ENCODE measurements at places on chromosomes 12 and 14.

DNA sequence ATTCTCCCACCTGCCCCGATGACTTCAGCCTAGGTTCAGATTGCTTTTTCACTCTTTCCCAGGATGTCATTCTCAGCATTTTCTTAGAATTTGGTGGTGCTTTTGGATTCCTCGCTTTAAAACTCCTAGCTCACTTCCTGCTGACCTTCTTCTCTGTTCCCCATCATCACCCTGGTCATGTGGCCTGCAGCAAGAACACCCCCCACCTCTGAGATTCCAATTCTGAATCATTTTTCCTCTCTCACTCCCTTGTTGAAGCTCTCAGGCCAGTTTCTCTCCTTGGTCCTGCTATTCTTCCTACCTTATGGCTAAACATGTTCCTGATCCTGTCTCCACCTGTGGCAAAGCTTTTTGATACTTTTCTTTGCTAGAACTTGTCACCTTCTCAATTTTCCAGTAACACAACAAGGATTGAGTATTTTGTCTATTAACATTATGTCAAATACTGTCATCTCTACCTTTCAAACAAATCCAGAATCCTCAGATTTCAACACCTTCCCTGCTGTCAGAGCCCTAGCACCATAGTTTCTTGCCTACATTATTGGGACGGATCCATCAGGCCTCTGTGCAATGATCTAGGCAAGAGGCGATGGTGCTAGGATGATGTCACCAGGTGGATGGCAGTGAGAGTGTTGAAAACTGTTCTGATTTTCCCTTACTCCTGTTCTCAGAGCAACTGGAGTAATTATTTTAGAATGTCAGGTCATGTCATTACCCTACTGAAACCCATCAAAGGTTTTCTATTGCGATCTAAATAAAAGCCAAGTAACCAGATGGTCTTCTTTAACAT lies 233.7 kb downstream of the MON2 start:
- DNase-seq, result no peak

DNA sequence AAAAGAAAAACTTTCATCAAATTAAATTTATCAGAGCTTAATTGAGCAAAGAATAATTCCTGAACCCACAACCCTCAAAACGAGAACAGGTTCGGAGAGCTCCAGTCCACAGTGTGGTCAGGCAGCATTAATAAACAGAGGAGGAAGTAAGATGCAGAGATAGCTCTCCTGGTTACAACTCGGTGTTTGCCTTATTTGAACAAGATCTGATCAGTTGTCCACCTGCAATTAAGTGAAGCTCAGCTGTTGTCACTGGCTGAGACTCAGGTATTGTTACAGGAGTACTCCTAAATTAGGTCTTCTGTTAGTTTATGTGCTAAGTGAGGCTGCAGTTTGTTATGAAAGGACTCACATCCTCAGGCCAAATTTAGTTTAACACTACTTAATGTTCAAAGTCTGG lies 451.4 kb upstream of the PDE3A start:
- no peak for DNase-seq

DNA sequence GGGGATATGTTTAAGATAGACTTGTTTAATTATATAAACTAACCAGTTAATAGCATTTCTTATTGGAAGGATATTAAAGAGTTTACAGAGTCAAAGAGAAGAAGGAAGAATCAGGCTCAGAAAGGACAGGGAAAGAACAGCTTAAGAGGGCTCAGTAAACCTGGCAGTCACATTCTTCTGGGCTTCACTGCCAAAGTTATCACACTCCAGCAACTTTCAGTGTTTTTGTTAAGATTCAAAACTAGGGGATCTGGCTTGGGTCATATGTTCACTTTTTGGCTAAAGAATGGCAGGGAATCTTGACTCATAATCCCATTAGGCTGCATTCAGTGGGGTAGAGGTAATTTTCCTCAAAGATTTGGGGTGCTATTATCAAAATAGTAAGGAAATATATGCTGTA lies 312.3 kb downstream of the RAD51B start:
- no peak for DNase-seq

GRCh38 chr12:94621662-94622359 lies 28.5 kb downstream of the TMCC3 start:
- DNase-seq, result no peak

GRCh38 chr12:4168036-4168435 lies 105.5 kb upstream of the CCND2 start:
- DNase-seq, result no peak

- no peak for DNase-seq
Observed at GRCh38 chr12:56253091-56253490, 5.1 kb downstream of the ANKRD52 start.

DNA sequence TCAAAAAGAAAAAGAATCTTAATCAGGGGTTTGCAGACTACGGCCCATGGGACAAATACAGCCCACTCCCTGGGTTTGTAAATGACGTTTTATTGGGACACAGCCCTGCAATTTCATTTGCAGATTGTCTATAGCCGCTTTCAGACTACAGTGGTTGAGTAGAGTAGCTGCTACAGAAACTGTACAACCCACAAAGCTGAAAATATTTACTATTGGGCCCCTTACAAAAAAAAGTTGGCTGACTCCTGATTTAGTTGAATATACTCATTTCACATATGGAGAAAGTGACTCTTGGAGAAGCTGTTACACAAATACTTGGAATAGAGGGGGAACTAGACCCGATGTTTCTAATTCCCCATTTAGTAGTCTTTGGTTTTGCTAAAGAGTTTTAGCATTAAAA lies 162.5 kb upstream of the NOS1 start:
- no peak for DNase-seq

- DNase-seq, result no peak
Observed at GRCh38 chr12:4412465-4412864, 33.0 kb upstream of the FGF23 start.

DNA sequence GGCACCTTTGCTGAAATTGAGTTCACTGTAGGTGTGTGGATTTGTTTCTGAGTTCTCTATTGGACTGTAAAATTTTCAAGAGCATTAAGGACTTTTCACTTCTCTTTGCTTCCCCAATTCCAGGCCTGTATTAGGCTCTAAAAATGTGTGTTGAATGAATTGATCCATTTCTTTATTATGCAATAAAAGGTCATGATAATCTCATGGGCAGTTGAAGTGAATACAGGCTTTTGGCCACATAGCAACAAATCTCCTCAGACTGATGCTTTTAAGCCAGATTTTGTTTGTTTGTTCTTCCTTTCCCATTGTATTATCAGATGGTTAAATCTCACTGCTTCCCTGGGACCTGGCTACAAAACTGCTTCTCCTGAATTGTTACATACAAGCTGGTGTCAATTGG lies 258.0 kb upstream of the FAR2 start:
- DNase-seq, result no peak

- no peak for DNase-seq
Observed at GRCh38 chr12:1199700-1200099, 208.7 kb downstream of the ERC1 start.

GRCh38 chr12:121240062-121240420 lies 30.1 kb downstream of the P2RX4 start:
- DNase-seq, result no peak

DNA sequence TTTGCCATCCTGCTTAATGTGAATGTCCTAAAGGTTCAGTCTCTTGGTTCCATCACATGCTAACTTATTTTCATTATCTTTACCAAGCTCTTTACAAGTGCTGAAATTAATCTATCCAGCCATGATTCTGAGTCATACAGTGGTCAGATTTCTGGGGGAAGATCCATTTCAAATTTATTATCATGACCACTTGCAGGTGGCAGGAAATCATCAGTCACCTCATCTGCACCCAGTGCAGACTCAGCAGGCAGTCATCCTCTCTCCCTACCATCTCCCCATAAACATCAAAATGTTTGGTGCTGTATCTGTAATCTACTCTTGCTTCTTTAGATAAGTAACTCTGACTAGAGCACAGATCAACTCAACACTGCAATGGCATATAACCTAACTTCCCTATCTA lies 23.5 kb downstream of the ATG14 start:
- DNase-seq, result no peak

- no peak for DNase-seq
Observed at GRCh38 chr12:26953447-26953846, 15.2 kb downstream of the FGFR1OP2 start.

- peak; percentile 59 for DNase-seq
Observed at GRCh38 chr14:61750708-61751474, 11.3 kb upstream of the SNAPC1 start.

- DNase-seq, result no peak
Observed at GRCh38 chr12:105418229-105418628, 87.7 kb downstream of the C12orf75 start.

GRCh38 chr12:96077081-96077480 lies 41.7 kb upstream of the LTA4H start:
- DNase-seq, result no peak

DNA sequence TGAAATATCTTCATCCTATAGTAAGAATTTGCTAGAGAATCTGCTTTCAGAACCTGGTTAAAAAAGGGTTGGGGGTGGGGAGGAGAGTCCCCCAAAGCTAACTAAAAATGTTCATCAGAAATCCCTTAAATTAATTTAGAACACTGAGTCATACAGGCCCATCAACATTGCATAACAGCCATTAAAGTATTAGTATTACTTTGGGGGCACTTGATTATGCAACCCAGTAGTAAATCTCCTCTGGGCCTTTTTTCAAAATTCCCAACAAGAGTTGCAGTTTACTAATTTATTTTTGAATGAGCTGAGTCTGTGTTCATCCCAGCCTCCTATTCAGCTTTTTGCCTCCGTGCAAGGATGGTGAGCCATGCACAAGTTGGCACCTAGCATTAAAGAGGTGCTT lies 8.8 kb upstream of the SLC24A4 start:
- no peak for DNase-seq

- no peak for DNase-seq
Observed at GRCh38 chr14:77275041-77275580, 4.1 kb upstream of the NGB start.

DNA sequence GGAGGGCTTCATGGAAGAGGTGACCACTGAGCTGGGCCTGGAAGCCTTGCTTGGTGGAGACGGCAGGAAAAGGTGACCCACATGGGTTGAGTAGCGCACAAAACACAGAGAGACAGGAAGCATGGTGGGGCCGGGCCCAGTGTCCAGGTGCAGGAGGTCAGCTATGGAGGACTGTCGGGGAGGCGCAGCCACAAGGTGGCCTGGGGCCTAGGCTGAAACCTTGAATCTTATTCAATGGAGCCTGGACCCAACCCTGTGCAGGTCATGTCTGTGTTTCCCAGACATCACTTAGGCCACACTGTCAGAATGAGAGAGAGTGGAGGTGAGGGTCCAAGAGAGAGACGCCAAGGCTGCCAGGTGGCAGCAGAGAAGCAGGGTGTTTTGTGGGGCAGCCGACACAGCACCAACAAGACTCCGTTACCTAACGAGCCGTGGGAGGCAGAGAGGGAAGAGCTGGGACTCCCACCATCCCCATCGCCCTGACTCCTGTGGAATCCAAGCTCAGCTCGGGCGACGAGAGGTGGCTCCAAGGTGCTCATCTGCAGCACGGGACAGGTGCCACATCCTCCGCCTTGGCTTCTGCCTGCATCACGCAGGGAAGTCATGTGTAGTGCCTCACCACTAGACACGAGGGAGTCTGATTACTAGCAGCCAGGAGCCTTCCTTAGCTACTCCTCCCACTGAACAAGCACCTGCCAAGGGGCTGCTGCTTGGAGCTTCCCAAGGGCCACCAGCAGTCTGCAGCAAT lies 38.7 kb downstream of the DEGS2 start:
- no peak for DNase-seq

GRCh38 chr12:108320507-108321293 lies 18.4 kb downstream of the CMKLR1 start:
- DNase-seq, result no peak

DNA sequence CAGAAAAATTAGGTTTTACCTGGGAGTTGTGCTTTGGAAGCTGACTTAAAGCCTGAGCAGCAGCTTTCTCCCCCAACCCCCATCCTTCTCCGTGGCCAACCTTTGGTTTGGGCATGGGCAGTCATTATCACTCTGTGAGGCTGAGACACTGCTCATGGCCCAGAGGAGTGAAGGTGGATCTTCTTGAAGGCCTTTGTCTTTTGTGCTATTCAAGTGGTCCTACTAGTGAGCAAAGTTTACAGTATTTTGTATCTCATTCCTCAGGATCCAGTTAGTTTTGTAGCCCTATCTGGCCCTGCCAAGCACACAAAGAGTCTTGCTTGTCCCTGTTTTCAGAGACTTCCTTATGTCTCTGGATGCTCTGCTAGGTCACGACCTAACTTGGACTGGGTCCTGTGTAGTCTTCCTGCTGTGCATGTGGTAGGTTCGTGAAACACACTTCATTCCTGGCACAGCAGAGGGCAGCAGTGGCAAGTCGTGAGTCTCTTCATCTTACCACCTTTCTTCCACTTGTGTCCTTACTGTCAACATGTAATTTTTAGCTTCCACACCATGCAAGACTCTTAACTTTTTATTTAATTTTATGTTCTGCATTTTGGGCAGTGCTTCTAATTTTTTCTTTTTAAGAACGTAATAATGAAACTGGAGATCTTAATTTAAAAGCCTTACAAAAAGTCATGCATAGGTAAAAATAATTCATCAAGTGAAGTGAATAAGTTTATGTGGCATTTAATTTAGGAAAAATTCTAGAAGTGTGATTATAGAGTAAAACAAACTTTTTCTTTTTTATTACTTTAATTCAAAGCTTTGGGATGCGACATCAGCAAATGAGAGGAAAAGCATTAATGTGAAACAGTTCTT lies 53.7 kb downstream of the APAF1 start:
- DNase-seq, result no peak

- no peak for DNase-seq
Observed at GRCh38 chr12:109765446-109765810, 51.8 kb downstream of the FAM222A start.

- no peak for DNase-seq
Observed at GRCh38 chr12:46521145-46521544, 148.6 kb upstream of the SLC38A2 start.

DNA sequence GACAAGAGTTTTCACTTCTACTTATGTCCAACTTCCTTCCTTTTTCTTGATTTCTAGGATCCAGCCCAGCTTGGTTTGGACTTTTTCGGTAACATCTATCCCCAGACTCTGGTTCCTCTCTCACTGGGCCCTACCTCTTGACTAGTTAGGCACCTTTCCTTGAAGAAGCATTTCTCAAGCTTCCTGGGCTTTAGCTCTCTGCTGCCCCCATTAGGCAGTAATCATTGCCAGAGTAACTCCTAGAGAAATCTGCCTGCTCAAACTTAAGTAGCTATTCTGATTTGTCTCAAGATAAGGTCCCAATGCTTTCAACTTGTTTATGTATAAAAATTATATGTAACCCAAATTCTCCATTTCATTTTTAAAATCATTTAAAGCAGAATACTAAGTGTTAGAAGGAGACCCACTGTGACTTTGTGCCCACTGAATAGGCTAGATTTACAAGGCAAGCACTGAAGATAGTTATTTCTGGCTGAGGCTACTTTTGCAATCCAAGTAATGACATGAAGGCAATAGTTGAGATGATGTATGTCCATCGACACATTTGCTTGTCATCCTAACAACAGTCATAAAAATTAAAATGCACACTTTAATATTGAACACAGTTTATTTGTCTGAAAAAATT lies 275.0 kb upstream of the G2E3 start:
- no peak for DNase-seq

DNA sequence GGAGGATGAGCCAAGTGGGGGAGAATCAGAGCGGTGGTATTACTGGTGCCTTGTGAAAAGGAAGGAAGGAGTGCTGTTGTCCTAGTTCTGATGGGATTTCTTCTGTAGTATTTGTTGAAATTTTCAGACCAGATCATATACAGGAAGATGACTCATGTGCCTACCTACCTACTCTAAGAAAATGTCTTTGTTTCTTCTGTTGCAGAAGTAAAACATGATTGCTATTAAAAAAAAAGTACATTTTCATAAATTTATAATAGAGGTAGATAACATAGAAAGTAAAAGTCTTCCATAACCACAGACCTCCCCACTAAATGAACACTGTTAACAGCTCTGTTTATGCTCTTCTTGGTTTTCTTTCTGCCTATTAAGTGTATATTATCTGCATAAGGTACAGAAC lies 26.9 kb downstream of the SAMD4A start:
- DNase-seq, result no peak

- DNase-seq, result no peak
Observed at GRCh38 chr12:128992550-128992949, 139.3 kb downstream of the GLT1D1 start.
